Sigmoid colon (tissue), 7 donors: ENCODE measurements at places on chromosomes 12 and 14. TPM values are rescaled to one million over a fixed set of nuclear protein-coding genes. Genes with fewer than 3 reads are reported as not detected.
A peak's percentile ranks its signal among the peaks of the same experiment; 100 is the strongest.

- no peak for DNase-seq
Measured at GRCh38 chr12:1779783-1780182, 40.6 kb upstream of the LRTM2 start.

TEX22 gene
- not detected for polyA plus RNA-seq

SLCO1A2 gene
- polyA plus RNA-seq, result under 0.01 TPM

DNA sequence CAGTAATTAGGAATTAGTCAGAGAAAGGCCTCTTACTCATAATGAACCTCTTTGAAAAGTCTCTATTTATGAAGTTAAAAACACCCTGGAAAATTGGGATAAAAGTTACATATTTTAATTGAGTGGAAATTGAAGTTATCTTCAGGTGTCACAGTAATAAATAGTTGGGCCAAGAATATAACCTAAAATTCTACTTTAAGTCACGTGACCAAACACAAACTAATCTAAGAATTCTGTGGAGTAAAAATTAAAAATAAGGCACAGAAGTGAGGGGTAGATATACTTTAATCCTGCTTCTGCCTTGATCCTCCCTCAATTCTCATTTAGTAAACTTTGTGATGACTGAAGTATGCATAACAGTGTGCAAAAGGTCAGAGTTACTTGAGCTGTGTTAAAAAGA lies 226.4 kb downstream of the NAV3 start:
- no peak for DNase-seq

- peak; percentile 77 for DNase-seq
Measured at GRCh38 chr12:98594050-98594835, 757 bp downstream of the SLC25A3 start.

TAS2R20 gene
- polyA plus RNA-seq, result not detected

SLC7A7 gene
- 15.6 TPM for polyA plus RNA-seq

NAV3 gene
- polyA plus RNA-seq, result not detected

DNA sequence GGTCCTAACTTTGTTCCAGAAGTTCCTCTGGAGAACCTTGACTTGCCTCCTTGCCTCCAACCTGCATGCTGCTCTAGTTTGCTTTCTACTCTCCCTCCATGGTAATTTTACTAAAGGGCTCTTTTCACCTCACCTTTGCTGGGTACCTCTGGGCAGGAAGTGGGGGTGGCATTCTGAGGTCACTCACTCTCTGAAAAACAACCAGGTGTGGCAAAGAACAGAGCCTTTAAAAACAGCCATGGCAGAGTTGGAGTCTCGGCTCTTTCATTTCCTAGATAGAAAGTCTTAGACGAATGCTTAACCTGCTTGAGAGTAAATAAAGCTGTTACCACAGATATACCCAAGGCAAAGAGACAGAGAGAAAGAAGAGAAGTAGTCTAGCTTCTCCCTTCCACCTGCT lies 827.9 kb downstream of the BCL11B start:
- DNase-seq, result no peak

DNA sequence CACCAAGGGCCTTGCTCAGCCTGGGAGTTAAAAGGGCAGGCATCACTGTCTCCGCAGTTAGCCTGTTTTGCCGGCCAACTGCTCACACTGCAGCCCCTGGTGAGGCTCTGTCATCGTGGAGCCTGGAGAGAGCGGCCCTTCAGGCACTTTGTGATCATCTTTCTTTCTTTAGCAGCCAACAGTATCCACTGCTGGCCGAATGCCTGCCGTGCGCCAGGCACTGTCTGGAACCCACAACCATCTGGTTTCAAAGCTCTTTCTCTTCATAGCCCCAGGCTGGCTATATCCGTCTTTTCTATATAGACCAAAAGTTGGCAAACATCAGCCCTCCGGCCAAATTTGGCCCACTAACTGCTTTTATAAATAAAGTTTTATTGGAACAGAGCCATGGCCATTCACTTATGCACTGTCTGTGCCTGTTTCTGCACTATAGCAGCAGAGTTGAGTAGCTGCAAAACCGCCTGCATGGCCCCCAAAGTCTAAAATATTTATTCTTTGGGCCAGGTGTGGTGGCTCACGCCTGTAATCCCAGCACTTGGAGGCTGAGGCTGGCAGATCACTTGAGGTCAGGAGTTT lies 29.5 kb downstream of the SLC8B1 start:
- DNase-seq, result no peak

GRCh38 chr12:92943482-92944250 lies 14.6 kb upstream of the EEA1 start:
- no peak for DNase-seq

DNA sequence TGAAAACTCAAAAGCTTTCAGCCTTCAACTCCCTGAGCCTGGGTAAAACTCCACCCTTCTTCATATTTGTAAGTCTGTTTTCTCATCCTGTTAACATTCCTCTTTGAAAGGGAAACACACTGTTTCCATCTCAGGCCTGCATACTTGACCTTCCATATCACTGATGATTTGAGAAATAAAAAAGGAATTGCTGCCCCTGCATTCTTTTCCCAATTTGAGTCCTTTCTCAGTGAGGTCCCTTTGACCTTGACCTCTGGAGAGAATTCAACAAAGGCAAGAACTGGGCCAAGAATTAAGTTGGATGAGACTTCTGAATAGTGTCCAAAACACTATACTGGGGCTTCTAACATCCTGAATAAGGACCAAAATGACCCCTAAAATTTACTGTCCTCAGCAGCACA lies 108.0 kb downstream of the AEBP2 start:
- DNase-seq, result no peak

GRCh38 chr12:122894193-122895121 lies 1.5 kb downstream of the VPS37B start:
- DNase-seq, result no peak

DNA sequence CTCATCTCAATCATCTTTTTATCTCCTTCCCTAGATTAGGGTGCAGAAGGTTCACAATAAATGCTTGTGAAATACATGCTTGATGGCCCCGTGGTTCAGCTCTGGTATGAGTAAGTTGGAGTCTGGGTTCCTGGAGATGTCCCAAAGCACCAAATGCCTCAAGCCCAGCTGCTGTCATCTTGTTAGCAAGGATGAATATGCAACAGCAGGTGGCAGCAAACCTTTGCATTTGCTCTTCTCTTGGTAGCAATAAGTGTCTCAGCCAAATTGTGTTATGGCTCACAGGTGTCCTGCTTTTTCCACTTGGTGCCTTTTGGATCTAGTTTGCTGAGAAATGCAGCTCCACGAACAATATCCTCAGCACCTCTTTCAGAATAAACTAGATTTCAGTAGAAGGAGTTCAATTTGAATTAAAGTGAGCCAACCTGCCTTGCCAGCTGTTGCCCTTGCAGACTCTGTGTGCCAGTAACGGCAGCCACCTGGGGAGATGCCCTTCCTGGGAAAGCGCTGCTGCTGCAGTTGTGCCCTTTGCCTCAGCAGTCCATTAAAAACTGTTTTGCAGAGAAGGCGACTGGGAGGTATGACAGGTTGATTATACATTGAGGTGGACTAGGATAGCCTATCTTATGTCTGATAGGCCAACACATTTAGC lies 417.3 kb downstream of the SNAPC1 start:
- no peak for DNase-seq

ASCL1 gene
- polyA plus RNA-seq, result 0.60 TPM

- DNase-seq, result no peak
Measured at GRCh38 chr14:79186523-79186922, 1016.4 kb downstream of the NRXN3 start.

- DNase-seq, result no peak
Measured at GRCh38 chr12:80677994-80678393, 29.4 kb upstream of the MYF6 start.

GRCh38 chr14:80705241-80705980 lies 236.1 kb downstream of the CEP128 start:
- no peak for DNase-seq

- no peak for DNase-seq
Measured at GRCh38 chr12:59388694-59389093, 207.1 kb upstream of the SLC16A7 start.

HOTAIR gene
- polyA plus RNA-seq, result not detected

- DNase-seq, result no peak
Measured at GRCh38 chr12:80269803-80270552, 170.6 kb downstream of the OTOGL start.

DNA sequence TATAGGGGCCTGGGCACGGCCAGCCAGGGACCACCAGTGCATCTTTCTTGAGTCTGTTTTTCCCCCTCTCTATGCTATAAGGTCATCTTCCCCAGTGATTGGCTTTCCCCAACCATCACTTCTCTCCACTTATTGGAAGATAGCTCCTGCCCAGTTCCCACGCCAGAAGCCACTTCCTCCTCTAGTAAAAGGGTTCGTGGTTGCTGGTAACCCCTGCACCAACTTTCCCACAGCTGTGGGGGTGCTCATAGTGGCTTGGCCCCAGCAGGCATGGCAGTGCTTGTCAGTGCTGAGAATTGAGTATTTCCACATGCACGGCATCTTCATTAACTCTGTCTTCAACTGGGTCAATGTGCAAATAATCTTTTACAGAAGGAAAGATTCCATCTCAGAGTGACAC lies 215.4 kb downstream of the FOXN3 start:
- DNase-seq, result no peak

TSPAN11 gene
- 7.8 TPM for polyA plus RNA-seq

HCAR3 gene
- 0.69 TPM for polyA plus RNA-seq
